ENCODE measurements at places on chromosomes 13 and 19.

- no peak for DNase-seq
These were observed 15.8 kb downstream of the GRIK5 start for GRCh38 chr19:42054205-42054604.

- DNase-seq = no peak
These were observed 25.6 kb upstream of the CXCL17 start for GRCh38 chr19:42468273-42468796.

DNA sequence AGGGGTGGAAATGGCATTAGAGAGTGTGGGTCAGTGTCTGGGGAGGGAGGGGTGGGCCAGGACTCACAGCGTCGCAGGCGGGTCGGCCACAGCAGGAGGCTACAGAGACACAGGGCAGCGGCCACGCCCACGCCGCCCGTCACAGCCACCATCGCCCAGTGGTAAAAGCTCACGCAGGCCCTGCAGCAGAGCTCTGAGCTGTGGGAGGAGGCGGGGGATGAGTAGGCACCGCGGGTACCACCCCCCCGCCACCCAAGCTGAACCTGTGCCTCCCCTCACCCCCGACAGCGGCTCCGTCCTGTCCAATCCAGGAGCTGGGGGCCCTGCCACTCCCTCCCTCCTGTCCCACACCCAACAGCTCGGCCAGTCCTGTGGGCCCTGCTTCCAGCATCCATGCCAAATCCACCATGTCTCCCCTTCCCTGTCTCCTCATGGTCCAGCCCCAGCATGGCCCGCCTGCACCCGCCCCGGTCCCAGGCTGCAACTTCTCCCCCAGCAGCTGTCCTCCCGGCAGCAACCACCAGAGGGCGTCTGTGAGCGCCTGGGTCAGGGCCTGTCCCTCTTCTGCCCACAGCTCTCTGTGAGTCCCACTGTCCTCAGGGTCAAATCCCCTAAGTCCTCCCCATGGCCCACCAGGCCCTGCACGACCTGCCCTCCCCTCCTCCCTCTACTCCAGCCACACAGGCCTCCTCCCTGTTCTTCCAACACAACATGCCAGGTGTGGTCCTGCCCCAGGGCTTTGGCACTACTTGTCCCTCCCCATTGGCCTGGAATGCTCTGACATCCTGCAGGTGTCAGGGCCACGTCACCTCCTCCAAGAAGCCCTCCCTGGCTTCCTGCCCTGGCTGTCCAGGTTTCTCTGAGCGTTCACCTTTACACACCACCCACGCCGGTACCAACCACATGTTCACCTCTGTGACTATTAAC, 6.0 kb downstream of the TEKTIP1 start:
- peak; percentile 89 for DNase-seq

DNA sequence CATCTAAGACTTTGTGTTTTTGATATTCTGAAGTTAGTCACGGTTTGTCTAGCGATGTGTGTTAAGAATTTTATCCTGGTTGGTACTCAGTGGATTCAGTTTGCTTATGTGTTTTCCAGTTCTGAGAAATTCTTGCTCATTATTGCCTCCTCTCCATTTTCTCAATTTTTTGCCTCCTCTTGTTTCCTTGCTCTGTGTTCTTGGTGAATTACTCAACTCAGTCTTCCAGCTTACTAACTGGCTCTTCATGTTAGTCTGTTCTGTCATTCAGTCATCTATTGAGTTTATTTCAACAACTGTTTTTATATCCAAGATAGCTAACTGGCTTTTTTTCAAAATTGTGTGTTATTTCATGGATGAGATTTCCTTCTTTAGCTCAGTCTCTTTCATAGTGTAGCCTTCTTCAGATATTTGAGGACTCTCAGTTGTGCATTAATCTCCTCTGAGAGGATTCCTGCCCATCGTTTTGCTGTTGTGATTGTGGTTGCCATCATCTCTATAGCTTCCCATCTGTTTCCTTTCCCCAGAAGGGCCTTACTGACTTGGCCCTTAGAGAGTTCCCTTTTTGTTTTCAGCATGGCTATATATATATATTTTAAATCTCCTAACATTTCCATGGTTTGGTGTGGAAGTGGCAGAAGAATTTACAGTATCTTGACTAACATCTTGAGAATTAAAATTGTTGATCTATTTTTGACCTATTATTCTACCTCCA, 6.2 kb downstream of the SETDB2 start:
- no peak for DNase-seq

- DNase-seq = no peak
These were observed 12.8 kb downstream of the F2RL3 start for GRCh38 chr19:16901491-16902175.

DNA sequence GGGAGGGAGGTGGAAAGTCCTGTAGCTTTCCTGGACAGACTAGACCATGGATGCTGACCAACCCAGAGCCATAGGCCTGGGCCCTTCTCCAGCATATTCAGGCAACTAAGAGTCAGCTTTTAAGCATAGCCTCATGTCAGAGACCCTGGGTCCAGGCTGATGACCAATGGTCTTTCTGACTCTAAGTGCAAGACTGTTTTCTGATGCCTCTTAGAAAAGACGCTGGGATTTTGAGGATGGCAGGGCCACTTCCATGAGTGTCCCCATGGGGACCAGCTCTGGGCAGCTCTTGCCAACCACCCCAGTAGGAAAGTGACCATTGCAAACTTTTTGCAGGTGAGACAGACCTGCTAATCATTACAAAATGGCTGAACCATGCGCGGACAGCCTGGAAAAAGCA, 135.6 kb upstream of the KL start:
- DNase-seq = no peak

GRCh38 chr13:43166644-43167457, 143.5 kb downstream of the DNAJC15 start:
- no peak for DNase-seq

DNA sequence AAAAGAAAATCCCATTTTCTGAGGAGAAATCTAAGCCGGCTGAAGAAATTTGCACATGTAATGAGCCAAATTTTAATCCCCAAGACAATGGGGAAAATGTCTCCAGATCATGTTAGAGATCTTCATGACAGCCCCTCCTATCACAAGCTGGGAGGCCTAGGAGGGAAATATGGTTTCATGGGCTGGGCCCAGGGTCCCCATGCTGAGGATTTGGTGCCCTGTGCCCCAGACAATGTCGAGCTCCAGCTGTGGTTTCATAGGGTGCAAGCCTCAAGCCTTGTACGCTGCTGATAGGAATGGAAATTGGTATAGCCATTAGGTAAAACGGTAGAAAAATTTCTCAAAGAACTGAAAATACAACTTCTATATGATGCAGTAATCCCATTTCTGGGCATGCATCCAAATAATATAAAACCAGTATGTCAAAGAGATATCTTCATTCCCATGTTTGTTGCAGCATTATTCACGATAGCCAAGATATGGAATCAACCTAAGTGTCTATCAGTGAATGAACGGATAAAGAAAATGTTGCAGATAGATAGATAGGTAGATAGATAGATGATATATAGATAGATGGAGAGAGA, 19.3 kb upstream of the FREM2 start:
- DNase-seq = no peak

- no peak for DNase-seq
These were observed 6.9 kb downstream of the DCLK1 start for GRCh38 chr13:36124236-36124822.

- peak; percentile 17 for DNase-seq
These were observed 32.8 kb downstream of the TINCR start for GRCh38 chr19:5534787-5535586.

GRCh38 chr19:33216198-33216830, 9.3 kb downstream of the SLC7A10 start:
- DNase-seq = no peak

DNA sequence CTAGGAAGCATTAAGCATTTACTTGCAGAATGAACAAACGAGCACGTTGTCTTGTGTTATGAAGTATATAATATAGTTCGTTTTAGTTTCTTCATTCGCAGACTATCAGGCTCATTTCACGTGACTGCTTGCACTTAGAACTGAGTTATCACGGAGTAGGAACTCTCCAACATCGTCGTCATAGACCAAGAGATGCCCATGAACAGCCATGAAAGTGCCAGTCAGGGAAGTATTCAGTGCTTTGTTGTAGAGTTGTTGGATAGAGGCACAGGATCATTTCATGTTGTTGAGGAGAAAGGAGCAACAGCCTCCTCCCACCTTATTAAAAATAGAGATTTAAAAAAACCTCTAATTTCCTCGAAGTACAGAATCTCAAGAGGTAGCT, 977 bp upstream of the IL17D start:
- DNase-seq = no peak

DNA sequence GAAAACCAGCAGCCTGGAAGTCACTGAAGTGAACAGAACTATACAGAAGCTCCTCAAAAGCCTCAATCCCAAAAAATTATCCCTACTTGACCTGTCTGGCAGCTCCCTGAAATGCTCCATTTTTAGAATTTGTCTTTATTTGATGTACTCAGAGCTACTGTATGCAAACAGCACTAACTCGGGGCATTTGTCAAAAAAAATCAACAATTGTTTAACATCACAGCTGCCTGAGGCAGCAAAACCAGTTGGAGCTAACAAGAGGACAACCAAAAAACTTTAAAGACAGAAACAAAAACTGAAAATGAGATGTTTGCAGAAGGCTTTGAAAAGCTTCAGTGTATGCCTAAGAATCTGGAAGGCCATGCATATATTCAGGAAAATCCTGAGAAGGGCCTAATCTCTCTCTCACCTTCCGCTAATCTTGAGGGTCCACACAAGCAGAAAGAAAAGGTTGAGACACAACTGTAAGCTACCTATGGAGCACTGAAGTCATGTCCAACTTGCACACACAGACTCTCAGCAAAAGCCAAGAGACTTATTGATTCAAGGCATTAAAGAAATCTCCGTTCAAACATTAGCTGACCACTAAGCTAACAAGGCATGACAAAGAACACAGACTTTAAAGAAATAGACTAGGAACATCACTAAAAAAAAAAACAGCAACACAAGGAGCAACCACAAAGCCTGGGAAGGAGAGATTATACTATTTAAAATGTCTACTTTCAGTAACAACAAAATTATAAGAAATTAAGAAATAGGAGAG, 16.1 kb downstream of the VWA8 start:
- DNase-seq = no peak

GRCh38 chr13:104143760-104144416, 1077.7 kb upstream of the SLC10A2 start:
- no peak for DNase-seq

GRCh38 chr13:110676595-110677587, 29.0 kb downstream of the CARS2 start:
- peak; percentile 4 for DNase-seq

Measured in stimulated activated CD4-positive, alpha-beta T cell treated with anti-CD3 and anti-CD28 coated beads, Interleukin-2, amount 100 ng/mL, for 48 hours (primary cell).